ENCODE measurements at places on chromosomes 16 and 17.

GRCh38 chr17:51439395-51440229 lies 179.3 kb downstream of the UTP18 start:
- no peak for DNase-seq

GRCh38 chr17:54980375-54980774 lies 11.8 kb downstream of the STXBP4 start:
- no peak for DNase-seq

DNA sequence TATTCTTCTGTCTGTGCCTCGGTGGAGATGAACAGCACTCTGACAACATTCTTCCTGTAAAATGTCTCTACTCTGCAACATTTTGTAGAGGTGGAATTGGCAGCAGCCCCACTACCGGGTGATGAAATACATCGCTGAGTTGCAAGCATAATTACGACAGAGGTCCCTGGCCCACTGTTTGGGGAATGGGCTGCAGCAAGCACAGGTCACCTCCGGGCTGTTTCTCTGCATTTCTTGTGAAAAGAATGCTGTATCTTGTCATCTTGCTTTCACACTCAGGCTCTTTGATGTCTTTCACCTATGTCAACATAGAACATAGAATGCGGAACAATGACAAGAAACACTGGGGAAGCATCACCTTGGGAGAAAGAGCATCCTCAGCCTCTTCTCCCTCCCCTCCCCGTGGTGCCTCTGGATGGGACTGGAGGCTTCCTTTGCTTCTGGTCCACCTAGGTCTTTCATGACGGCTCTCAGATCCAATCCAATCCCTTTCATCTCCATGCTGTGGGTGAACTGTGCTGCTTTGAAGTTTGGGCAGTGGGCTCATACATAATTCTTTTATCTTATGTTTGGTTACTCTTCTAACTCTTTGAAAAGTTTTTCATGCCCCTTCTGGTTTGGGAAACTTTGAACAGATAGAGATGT lies 265.0 kb downstream of the PHKB start:
- DNase-seq = no peak

- no peak for DNase-seq
These were observed 3.9 kb upstream of the AATK start for GRCh38 chr17:81169870-81170309.

GRCh38 chr16:22322741-22323140 lies 25.5 kb downstream of the POLR3E start:
- DNase-seq = no peak

GRCh38 chr16:11359370-11359769 lies 14.1 kb downstream of the RMI2 start:
- DNase-seq = peak; percentile 58

- DNase-seq = no peak
These were observed 358.7 kb downstream of the SLC39A11 start for GRCh38 chr17:72733619-72734282.

- no peak for DNase-seq
These were observed 2.8 kb downstream of the KRT10 start for GRCh38 chr17:40819528-40820125.

- DNase-seq = no peak
These were observed 11.9 kb downstream of the SEC14L5 start for GRCh38 chr16:4970010-4970409.

- DNase-seq = no peak
These were observed 578 bp downstream of the PGAP6 start for GRCh38 chr16:381012-381788.

- no peak for DNase-seq
These were observed 257 bp downstream of the SNAI3 start for GRCh38 chr16:88686062-88686438.

DNA sequence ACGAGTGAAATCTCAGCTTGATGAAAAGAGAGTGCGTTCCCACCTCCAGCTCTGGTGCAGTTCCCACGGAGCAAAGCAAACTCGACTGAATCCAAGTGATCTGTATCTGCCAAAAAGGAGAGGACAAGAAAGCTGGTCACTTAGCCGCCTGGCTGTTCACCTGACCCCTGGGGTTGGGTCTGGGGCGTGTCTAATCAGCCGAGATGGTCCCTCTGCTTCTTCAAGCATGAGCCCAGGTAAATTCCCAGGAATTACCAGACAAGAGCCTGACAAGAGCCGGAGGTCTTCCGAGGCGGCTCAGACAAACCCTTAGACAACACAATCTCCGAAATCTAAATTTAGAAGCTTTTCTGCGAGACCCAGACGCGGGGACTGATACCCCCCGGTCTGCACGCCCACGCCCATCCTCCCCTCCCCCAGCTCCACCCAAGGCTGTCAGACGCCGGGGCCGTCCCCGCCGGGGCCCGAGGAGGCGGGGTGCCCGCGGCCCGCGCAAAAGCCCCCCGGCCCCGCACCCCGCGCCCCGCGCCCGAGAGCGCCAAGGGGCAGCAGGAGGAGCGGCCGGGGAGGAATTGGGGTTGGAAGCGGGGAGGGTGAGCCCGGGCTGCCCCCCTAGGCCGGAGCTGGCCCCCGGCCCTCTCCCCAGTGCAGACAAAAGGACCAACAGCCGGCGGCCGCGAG lies 674 bp downstream of the ZNF821 start:
- no peak for DNase-seq
